ENCODE measurements at places on chromosomes 1 and 21. TPM values are rescaled to one million over a fixed set of nuclear protein-coding genes. Genes with fewer than 3 reads are reported as not detected.
A peak's percentile ranks its signal among the peaks of the same experiment; 100 is the strongest.

Gene RUNX3
- 0.59 TPM for total RNA-seq

Gene TNFRSF8
- 0.71 TPM for total RNA-seq

Gene PDC
- total RNA-seq = not detected

Gene ADCY10
- 0.54 TPM for total RNA-seq

Gene CFAP74
- not detected for total RNA-seq

- H3K4me3 ChIP-seq = no peak overlapping the region
- H3K4me1 ChIP-seq = no peaks in the 10 kb centered on the region
- H3K27ac ChIP-seq = no peak overlapping the region
- H3K27me3 ChIP-seq = no peaks in the 10 kb centered on the region
Measured at GRCh38 chr1:4755301-4755845, 101.0 kb downstream of the AJAP1 start.

DNA sequence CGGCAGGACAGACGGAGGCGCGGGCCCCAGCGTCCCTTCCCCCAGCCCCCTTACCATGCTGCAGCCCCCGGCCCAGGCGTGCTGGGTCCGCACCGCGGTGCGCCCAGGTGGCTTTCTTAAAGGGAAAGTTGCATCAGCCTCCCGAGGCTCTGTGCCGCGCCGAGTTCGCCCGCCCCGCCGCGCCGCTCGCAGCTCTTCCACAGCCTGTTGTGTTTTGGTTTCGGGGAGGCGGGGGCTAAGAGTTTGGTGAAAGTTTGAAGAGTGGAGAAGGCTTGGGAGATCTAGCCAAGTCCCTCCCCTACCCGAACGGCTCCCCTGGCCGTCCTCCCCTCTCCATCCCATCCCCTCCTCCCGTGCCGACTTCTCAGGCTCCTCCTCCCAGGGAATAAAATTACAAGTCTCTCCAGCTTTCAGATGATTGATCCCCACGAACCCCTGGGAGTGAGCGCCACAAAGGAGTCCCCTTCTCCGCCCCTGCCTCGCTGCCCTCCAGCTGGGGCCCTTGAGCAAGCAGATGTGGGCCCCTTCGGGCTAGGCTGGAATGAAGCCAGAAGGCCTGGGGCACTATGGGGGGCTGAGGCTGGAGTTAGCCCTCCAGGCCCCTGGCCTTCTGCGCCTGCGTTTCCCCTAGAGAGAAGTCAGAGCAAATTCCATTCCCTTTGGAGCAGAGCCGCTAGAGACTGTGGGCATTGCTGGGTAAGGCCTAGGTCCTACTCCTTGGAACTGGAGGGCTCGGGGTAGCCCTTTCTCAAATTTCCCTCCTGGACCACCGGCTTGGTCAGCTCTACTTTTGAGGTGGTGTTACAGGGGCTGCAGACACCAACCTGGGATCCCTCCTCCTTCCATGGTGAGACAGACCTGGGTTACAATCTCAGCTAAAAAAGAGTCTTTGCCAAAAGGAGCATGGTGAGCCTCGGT is at the start of gene SLC6A9:
TSS of gene SLC6A9 (minus strand) at position 211 of the 918 bp plus-strand sequence. CDS start 7,185 bp downstream, outside the sequence.
- H3K4me1 ChIP-seq = peaks cover 19% of the 10 kb centered on the region
- H3K4me3 ChIP-seq = peak within 1 kb of the TSS; percentile 88
- peak; percentile 31 for DNase-seq
- peak within 1 kb of the TSS; percentile 91 for H3K27ac ChIP-seq

- H3K4me1 ChIP-seq = no peaks in the 10 kb centered on the region
- no peak overlapping the region for H3K27ac ChIP-seq
- H3K27me3 ChIP-seq = no peaks in the 10 kb centered on the region
- DNase-seq = no peak
Measured at GRCh38 chr1:67695963-67696362, 11.0 kb downstream of the GADD45A start.

DNA sequence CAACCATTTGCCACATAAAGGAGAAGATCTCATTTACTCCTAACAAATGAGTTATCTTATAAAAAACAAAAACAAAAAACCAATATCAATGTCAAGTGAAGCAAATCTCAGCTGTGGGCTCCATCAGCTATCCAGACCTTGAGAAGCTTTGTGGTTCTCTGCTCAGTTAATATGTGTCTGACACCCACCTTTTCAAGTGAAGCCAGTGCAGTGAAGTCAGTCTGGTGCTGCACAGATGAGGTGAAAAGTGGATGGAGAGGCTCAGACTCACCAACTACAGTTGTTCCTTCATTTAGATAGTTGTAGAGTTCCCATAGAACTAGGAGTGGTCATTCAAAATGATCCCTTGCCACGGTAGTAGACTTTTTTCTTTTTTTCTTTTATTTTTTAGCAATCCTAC is 106.8 kb downstream of the NTNG1 start:
- H3K36me3 ChIP-seq = no peaks in the 10 kb centered on the region
- no peak for DNase-seq
- H3K4me3 ChIP-seq = no peak overlapping the region
- no peaks in the 10 kb centered on the region for H3K27me3 ChIP-seq
- no peaks in the 10 kb centered on the region for H3K4me1 ChIP-seq

GRCh38 chr1:75937034-75937433 is 4.8 kb upstream of the ASB17 start:
- H3K4me3 ChIP-seq = no peak overlapping the region
- H3K4me1 ChIP-seq = no peaks in the 10 kb centered on the region
- H3K27ac ChIP-seq = no peak overlapping the region
- no peaks in the 10 kb centered on the region for H3K27me3 ChIP-seq

- H3K36me3 ChIP-seq = no peaks in the 10 kb centered on the region
- no peak overlapping the region for H3K4me3 ChIP-seq
- no peak overlapping the region for H3K27ac ChIP-seq
- no peaks in the 10 kb centered on the region for H3K27me3 ChIP-seq
- no peak for DNase-seq
Measured at GRCh38 chr1:89949991-89950624, 44.8 kb upstream of the ZNF326 start.

DNA sequence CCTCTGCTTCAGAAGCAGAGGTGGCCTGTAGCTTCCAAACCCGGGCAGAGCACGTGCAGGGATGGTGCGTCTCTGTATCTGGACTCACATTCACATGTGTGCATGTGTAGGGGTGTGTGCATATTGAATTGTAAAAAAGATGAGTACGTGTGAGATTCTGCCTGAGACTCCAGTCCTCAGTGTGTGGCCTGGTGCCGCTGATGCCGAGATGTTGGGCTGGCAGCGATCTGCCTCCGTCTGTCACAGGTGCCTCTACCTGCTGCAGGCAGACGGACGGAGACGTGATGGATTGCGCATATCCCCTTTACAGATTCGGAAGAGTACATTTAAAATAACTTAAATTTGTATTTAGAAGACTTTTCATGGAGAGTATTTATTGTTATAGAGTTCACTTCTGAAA is 53.6 kb downstream of the ADARB1 start:
- H3K4me1 ChIP-seq = peaks cover 59% of the 10 kb centered on the region
- H3K27ac ChIP-seq = no peak overlapping the region
- H3K27me3 ChIP-seq = no peaks in the 10 kb centered on the region
- no peak overlapping the region for H3K4me3 ChIP-seq
- no peak for DNase-seq

- H3K27ac ChIP-seq = no peak overlapping the region
- no peaks in the 10 kb centered on the region for H3K36me3 ChIP-seq
- H3K4me3 ChIP-seq = no peak overlapping the region
- no peaks in the 10 kb centered on the region for H3K27me3 ChIP-seq
- DNase-seq = no peak
Measured at GRCh38 chr1:233088613-233089012, 138.2 kb downstream of the NTPCR start.

DNA sequence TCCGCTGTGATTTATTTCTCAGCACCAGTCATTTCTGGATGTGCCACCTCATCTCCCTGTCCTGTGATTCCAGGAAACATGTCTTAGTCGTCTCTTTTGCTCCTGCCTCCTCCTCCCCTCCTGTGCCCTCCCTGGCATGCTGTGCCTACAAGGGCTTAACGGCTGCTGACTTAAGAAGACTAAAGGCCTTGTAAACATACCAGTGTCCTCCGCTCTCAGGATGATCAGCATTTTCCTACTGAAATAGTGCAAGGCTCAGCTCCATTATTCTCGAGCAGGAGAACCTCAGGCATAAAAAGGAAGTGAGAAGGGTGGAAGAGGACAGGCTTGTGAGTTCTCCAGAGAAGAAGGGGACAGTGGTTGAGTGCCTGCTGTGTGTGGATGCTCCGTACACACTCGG is 61.6 kb upstream of the RUNX3 start:
- peaks cover 6% of the 10 kb centered on the region for H3K27me3 ChIP-seq
- H3K36me3 ChIP-seq = no peaks in the 10 kb centered on the region
- no peak for DNase-seq

DNA sequence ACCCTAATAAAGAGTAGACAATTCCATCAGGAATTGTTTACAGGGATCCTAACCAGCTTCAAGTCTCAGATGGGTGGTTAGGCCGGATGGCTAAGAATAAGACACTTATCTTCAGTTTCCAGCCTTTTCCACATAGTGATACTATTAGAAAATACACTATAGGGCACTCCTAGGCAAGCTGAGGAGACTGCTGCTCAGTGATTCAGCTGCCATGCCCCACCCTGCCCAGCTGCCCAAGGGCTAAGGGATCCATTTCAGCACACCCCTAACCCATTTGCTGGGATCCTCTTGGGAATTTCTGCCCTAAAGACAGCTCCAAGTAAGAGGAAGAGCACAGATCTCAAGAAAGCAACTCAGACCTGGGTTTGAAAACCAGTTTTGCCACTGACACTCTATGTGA is 31.9 kb downstream of the PLPP3 start:
- H3K4me3 ChIP-seq = no peak overlapping the region
- no peaks in the 10 kb centered on the region for H3K27me3 ChIP-seq
- H3K4me1 ChIP-seq = peaks cover 70% of the 10 kb centered on the region
- no peaks in the 10 kb centered on the region for H3K36me3 ChIP-seq
- H3K27ac ChIP-seq = peak overlapping the region; percentile 12
- no peak for DNase-seq

DNA sequence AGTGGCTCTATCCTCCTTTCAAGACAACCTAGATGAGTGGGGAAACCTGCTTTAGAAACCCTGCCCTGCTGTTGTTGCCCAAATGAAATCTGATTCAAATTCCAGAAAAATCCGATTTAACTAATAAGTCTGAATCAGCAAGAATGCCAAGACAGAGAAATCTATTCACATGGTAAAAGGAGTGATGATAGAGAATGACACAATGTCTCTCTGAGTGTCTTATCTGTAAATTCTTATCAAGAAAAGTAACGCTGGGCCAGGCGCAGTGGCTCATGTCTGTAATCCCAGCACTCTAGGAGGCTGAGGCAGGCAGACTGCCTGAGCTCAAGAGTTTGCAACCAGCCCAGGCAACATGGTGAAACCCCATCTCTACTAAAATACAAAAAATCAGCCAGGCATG is 13.7 kb upstream of the GUCA2A start:
- H3K27me3 ChIP-seq = no peaks in the 10 kb centered on the region
- H3K36me3 ChIP-seq = peaks cover 4% of the 10 kb centered on the region
